Caki2 (cell line): ENCODE measurements at places on chromosomes 11 and 22. TPM values are rescaled to one million over a fixed set of nuclear protein-coding genes. Genes with fewer than 3 reads are reported as not detected.

GRCh38 chr11:133015457-133015856, 516.8 kb downstream of the OPCML start:
- no peak for DNase-seq

IGLL1 gene
- total RNA-seq: not detected in 2 replicates

DNA sequence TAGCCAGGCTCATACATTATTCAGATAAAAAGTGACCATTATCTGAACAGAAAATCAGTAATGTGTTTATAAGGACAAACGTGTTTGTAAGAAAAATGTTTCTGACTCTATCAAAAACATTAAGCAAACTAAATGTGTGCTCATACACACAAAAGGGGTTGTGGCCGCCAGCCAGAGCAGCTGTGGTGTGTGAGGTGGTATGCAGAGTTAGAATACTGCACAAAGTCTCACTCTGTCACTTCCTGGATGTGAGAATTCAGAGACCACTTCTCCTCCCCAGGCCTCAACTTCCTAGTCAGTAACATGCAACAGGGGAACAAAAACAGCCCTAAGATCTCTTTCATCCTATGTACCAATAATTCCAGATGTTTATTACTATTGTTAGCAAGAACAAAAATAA, 9.4 kb downstream of the OR5B21 start:
- no peak for DNase-seq

OR4D5 gene
- not detected in 2 replicates for total RNA-seq

HPX gene
- 9.0 TPM in 1 of 2 replicates, not detected in the other for total RNA-seq

GRCh38 chr22:50610581-50610980, 10.0 kb downstream of the MAPK8IP2 start:
- DNase-seq: no peak

- no peak for DNase-seq
These were observed 12.7 kb upstream of the FOLH1 start for GRCh38 chr11:49221112-49221511.
